ENCODE measurements at places on chromosomes 16 and 17. TPM values are rescaled to one million over a fixed set of nuclear protein-coding genes. Genes with fewer than 3 reads are reported as not detected.

Gene GAS7
- total RNA-seq = 0.24 TPM

GRCh38 chr17:40177275-40177874, at the start of gene RAPGEFL1:
RAPGEFL1 (plus strand) TSS chr17:40177470; CDS start chr17:40177862, 392 bp downstream.
- DNase-seq = peak; percentile 58

DNA sequence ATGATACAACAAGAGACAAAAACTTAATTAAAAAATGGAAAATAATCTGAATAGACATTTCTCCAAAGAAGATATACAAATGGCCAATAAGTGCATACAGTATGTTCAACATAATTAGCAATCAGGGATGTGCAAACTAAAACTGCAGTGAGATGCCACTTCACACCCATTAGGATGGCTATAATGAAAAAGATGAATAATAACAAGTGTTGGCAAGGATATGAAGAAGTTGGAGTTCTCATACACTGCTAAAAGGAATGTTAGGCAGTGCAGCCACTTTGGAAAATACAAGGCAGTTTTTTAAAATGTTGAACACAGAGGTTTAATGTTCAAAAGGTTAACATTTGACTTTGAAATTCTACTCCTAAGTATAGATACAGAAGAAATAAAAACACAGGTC, 69.8 kb downstream of the PCTP start:
- DNase-seq = no peak

DNA sequence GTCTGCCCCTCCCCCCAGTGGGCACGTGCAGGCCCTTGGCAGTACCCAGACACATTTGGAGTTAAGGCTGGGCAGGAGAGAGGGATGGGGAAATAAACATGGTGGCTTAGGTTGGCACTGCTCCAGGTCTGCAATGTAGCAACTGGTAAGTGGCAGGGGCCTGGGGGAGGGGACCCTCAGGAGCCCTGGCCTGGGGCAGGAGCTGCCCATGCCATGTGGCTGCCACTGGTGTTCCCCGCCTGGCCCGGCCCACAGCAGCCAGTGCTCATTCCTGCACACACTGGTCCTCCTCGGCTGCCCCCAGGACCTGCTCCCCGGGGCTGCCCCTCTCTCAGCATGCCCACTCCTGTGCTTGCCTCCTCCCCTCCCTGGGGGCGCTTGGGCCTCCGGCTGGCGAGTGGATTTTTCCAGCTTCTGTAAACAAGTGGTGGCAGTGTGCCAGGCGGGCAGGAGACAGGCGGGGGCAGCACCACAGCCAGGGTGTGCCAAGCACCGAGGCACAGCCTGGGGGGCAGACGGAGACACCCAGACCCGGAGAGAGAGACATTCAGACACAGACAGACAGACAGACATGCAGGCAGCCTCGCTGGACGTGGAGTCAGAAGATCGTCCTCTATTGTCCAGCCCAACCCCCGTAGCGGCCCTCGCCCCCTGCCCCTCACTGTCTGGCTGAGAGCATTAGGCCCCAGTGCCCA, 9.4 kb downstream of the THRA start:
- no peak for DNase-seq

DNA sequence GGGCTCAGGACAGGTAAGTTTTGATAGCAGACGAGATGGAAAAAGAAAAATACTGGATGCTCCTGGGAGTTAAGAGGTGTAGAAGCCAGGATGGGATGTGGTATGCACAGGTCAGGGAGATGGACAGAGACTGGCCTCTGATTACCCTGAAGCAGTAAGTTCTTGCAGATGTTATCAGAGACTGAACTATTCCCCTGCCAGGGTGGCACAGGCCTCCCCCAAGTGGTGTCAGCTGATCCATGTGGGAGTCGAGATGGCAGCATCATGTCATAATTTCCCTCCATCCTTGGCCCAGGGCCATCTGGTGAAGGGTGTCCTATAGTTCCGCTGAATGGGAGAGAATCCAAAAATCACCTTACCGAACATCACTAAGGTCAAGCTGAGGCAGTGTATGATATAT, 14.1 kb upstream of the NKD1 start:
- DNase-seq = no peak

DNA sequence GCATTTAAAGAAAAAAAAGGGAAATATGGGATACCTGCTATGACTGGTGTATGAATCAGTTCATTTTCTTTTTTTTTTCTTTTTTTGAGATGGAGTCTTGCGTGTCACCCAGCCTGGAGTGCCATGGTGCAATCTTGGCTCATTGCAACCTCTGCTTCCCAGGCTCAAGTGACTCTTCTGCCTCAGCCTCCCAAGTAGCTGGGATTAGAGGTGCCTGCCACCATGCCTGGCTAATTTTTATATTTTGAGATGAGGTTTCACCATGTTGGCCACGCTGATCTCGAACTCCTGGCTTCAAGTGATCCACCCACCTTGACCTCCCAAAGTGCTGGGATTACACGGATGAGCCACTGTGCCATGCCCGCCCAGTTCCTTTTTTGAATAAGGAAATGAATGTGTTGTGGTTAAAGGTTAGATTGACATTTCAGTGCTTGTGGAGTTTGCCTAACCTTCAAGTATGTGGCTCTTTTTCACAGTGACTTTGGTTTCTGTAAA, 7.7 kb downstream of the HAPSTR1 start:
- no peak for DNase-seq

- DNase-seq = no peak
Measured at GRCh38 chr16:23530062-23530461, 19.8 kb upstream of the GGA2 start.

Gene TBC1D3E
- total RNA-seq = not detected

Gene ITGAX
- 4.0 TPM for total RNA-seq

DNA sequence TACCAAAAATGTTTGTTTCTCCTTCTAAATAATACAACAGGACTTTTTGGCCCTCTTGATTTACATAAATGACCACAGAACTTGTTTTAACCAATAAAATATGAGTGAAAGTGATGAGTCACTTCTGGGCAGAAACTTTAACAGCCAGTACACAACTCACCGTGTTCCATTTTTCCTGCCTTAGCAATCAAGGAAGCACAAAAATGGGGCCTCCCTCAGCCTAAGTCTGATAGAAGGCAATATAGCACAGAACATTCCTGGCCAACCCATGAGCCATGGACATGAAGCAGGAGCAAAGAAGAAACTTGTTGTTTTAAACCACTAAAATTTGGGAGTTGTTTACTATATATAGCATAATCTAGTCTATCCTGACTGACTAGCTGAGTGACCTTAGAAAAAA, 61.1 kb upstream of the MTMR4 start:
- no peak for DNase-seq

Gene FBXW10
- not detected for total RNA-seq

- DNase-seq = no peak
Measured at GRCh38 chr17:81019563-81020442, 15.1 kb upstream of the BAIAP2 start.

Gene VMO1
- 3.0 TPM for total RNA-seq

Gene ZFP1
- 10.5 TPM for total RNA-seq

Gene DHX40
- total RNA-seq = 33.8 TPM

Gene USP43
- 0.27 TPM for total RNA-seq

DNA sequence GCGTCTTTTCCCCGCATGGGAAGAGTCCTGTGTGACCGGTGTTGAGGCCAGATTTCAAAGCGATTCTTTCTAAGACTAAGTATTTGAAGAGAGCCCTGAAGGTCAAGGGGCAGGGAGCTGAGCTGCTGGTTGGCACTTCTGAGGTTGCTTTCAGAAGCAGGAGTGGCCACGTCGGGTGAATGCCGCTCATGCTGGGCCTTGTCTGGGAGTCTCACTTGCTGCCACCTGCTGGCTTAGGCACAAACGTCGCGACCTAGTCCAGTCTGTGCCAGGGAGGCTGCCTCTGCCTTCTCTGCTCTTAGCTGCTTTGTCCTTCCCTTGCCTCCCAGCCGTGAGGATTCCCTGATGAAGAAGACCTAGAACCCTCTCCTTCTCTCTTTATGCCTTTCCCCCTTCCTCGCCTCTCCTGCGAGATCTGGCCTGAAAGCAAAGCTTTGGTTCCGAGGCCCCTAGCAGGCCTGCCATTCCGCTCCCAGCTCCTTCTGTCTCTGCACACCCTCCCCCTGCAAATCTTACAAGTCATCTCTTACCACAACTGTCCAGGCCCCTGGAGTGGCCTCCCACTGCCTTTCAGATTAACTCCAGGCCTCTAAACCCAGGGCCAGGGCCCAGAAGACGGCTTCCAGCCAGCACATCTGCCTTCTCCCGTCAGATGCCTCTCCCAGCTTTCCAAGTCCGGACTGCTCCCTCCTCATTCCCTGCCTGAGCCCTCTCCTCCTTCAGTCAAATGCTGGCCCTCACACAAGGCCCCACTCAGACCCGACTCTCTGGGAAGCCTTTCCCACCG, 11.4 kb downstream of the CTNS start:
- peak; percentile 42 for DNase-seq

DNA sequence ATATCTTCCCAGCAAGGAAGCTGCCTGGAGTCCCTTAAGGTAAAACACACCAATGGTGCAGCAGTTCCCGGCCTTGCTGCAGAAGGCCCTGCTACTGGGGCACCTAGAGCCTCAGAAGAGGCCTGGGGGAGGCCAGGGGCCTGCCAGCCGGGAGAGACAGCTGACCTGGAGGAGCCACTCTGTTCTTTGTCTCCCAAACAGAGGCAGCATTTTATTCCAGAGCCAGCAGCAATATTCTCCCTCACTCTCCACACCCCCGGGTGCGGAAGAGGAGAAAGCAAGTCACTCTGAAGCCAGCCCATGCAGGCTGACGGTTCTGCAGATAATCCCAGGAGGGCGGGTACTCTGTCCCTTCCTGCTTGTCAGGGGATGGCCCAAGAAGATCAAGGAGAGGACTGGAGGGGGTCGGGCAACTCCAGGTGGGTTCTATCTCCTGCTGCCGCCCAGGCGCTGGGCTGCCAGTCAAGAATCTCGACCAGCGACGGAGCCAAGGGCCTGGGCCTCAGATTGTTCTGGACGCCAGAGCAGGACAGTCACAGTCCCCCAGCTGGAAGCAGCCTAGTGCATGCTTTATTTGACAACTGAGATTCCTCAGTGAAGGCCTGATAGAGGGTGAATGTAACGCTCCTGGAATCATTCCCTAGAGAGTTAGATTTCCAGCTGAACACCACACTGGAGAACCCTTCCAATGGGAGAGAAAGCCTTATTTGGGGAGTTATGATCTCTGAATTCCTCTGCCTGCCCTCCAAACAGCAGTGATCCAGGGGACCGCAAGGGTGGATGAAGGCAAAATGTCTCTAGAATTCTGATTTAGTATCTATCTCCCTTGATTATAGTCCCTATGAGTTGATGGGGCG, 1.1 kb upstream of the KIFC3 start:
- DNase-seq = no peak

- DNase-seq = no peak
Measured at GRCh38 chr16:48559462-48560211, 50.3 kb downstream of the N4BP1 start.

Gene PDE6G
- total RNA-seq = 1.0 TPM

- no peak for DNase-seq
Measured at GRCh38 chr17:64679710-64680216, 17.7 kb upstream of the SMURF2 start.

GRCh38 chr16:11404603-11405002, 59.3 kb downstream of the RMI2 start:
- DNase-seq = no peak

- no peak for DNase-seq
Measured at GRCh38 chr16:19304750-19305149, 19.2 kb downstream of the CLEC19A start.

DNA sequence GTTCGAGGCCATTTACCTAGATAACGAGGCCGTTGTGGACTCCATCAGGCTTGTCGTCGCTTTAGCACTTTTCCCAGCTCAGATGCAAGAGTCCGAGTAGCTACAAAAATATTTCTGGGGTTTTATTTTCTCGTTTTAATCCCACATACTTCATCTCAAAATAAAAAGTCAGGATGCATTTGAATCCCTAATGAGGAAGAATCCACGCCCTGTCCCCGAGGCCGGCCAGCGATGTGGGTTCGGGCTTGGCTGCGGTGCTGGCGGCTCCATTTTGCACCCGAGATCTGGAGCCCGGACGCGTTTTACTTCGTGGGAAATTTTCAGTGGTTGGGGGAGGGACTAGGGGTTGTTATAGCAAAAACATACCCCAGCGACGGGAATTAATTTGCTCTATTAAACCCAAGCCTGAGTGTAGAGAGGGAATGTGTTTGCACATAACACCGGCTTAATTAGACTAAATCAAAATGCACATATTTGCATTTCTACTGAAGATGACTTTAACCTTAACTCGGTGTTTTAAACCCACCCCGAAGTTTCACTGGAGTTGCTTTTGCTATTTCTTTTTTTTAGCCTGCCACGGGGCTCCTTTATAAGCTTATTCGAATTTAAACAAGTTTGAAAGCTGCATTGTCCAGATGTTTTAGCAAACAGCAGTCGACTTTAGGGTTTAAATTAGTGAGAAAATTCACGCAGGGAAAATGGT, 4.8 kb downstream of the IRX5 start:
- DNase-seq = no peak

Gene ICAM2
- 132 TPM for total RNA-seq

- no peak for DNase-seq
Measured at GRCh38 chr16:81253141-81253540, 14.7 kb downstream of the BCO1 start.

DNA sequence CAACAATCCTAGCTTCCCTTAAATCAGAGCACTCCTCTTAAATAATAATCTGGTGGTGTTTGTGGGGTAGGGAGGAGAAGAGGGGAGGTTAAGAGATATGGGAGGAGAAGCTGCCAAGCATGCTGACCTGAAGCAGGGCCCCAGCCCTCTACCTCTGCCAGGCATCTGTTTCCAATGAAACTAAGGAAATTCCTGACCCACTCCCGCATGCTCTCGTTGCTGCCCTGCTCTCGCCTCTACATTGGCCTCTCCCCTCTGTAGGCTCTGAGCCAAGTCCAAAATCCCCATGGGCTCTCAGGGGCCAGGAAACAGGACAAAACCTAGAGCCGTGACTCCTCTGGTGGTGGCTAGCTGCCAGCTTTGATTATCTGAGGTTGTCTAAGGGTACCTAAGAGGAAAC, 559.5 kb upstream of the CDH11 start:
- no peak for DNase-seq

DNA sequence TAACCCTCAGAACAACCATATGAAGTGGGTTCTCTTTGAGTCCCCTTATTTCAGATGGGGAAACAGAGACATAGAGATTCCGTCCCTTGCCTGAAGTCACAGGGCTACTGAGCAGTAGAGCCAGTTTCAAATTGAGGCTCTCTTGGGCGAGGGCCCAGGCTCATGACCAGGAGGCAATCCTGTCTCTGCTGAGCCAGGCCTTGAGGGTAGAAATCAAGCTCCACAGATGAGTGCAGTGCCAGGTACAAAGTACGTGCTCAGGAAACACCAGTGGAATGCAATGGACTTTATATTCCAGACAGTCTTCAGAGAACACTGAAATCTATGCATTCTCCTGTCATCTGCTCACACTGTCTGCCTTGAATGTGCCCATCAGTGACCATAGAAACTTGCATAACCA, 291.7 kb upstream of the MAF start:
- DNase-seq = no peak

Gene PRM2
- not detected for total RNA-seq

Measured in naive thymus-derived CD4-positive, alpha-beta T cell (primary cell).